Activated naive CD8-positive, alpha-beta T cell treated with anti-CD3 and anti-CD28 coated beads, Interleukin-2, amount 50 U/mL, for 16 hours (primary cell): ENCODE measurements at places on chromosomes 5 and 9.

DNA sequence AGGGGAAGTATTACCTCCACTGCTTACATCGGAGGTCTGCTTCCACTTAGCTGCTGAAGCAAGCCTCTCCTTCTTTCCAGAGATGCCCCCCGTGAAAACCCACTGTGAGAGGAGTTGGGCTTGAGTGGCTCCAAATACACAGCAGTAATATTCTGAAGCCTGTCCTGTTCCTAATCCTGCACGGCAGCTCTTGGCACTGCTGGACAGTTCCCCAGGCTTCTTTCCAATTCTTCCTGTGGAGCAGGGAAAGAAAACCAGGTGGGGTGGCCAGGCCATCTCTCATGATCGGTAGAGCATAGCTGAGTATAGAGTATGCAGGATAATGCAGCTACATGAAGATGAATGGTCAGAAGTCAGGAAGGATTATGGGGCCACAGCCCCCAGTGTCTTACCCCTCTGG lies 335.3 kb downstream of the MARCHF11 start:
- no peak for DNase-seq

DNA sequence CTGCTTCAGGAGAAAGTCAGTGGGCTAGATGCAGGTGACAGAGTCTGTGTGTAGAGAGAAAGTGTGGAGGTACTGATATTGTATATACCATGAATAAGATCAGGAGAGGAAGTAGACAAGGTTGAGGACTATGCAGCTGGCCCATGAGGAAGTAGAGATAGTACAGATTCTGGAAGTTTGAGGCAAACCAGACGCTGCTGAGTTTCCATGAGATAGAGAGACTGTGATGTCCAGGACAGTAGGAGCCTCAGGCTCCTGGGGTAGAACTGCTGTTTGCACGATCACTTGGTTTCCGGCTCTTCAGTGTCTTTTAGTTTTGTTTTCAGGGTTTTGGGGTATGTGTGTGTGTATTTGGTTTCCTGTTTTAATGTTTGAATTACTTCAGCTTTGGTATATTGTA lies 13.6 kb downstream of the OTULINL start:
- DNase-seq, result no peak

DNA sequence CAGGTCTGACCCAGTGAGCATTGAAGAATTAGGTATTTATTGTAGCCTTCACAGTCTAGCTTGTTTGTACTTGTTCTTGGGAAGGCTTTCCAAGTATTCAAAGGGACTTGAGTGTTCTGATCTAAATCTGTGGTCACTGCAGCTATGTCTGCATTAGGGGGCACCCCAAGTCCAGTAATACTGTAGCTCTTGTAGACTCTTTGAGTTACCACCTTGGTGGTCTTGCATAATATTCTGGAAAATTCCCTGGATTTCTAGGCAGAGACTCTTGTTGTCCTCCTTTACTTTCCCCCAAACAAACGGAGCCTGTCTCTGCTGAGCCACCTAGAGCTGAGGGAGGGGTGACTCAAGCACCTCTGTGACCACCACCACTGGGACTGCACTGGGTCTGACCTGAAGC lies 149.5 kb upstream of the DHFR start:
- DNase-seq, result no peak

GRCh38 chr9:93200449-93200742 lies 16.5 kb downstream of the WNK2 start:
- no peak for DNase-seq

GRCh38 chr5:17081142-17081541 lies 136.3 kb upstream of the BASP1 start:
- DNase-seq, result no peak

DNA sequence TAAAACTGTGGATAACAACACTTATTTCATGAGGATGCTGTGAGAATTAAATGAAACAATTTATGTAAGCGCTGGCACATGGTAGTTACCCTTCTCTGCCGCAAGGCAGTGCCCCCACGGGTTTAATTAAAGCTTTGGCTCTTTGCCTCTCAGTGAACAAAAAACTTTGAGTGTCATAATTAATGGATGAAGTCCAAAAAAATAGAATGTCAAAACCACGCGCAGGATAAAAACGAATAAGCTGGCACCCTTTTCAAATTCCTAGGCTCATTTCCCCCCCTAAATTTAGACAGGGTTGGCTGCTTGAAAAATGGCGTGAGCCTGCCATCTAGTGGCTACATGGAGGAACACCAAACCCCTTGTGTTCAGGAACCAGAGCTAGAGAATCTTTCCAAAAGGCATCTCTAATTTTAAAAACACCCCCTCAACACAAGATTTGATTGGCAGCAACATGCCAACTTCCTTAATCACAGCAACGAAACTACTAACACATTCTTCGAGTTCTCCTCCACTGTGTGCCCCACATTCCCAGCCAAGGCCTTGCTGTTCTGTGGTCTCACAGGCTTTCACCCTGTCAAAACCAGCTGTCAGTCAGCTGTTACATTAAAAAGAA lies 29.0 kb upstream of the CCNG1 start:
- DNase-seq, result peak; percentile 6

DNA sequence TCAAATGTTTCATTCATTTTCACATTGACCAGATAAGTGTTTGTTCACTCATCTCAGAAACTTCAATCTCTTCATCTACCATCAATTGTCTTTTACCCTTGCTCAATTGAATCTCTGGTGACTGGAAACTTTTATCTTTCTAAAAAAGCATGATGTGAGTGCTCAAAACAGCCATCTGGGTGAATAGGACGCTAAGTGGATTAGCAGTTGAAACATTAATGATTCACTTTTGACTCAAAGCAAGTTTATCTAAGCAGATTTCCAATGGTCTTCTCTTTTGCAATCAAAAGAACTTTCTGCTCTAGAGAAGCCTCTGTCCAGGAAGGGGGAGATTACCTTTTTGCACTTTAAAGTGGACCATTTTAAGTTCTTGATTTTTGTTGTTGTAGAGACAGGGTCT lies 22.2 kb downstream of the KLF4 start:
- no peak for DNase-seq

DNA sequence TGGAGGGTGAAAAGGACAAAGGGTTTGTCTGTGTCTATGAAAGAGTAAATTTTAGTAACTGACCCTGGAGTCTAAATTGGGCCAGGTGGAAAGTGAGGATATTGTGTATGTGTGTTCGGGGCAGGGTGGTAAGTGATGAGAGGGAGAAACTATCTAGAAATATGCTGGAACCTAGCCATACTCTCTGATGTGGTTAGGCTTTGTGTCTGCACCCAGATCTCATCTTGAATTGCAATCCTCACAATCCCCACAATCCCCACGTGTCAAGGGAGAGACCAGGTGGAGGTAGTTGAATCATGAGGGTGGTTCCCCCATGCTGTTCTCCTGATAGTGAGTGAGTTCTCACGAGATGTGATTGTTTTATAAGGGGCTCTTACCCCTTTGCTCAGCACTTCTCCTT lies 60.6 kb downstream of the COMMD10 start:
- DNase-seq, result no peak
